Fibroblast of the aortic adventitia (primary cell): ENCODE measurements at places on chromosomes 5 and 9. TPM values are rescaled to one million over a fixed set of nuclear protein-coding genes. Genes with fewer than 3 reads are reported as not detected.

GRCh38 chr5:151931260-151931659, 6.6 kb upstream of the GLRA1 start:
- no peak for DNase-seq

GRCh38 chr9:72092820-72093219, 32.4 kb upstream of the C9orf57 start:
- no peak for DNase-seq

DNA sequence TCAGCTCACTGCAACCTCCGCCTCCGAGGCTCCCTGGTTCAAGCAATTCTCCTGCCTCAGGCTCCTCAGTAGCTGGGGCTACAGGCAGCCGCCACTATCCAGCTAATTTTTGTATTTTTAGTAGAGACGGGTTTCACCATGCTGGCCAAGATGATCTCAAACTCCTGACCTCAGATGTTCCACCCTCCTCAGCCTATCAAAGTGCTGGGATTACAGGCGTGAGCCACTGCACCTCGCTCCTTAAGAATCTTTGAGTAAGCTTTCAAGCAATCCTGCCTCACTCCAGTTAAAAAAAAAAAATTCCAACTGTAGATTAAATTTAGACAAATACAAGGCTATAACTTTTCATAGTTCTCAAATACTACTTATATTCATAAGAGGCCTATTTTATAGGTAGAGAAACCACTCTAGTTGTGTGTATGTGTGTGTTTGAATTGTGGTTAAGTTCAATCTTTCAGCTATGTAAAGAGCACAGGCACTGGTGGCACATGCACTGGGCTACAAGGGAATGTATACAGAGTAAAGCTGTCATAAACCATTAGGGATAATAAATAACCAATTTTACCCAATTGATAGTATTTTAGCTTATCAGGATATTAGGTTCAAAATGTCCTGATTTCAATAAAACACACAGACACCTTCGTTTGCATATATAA, 50.6 kb upstream of the RAPGEF6 start:
- no peak for DNase-seq

DNA sequence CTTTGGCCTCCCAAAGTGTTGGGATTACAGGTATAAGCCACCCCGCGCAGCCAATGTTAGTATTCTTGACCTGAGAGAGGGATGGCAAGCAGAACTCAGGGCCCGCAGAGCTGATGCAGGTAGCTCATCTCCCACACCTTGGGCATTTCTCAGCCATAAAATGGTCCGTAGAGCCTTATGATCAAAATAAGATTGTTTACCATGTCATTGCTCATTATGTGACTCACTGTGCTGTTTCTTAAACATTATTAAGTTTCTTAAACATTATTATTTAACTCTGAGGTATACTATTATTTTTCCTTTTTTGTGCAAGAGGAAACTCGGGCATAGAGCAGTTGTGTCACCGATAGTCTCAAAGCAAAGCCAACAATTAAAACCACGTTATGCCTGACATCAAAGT, 42.4 kb upstream of the POU4F3 start:
- DNase-seq, result no peak

OBP2B gene
- total RNA-seq, result not detected in 2 replicates

RNF183 gene
- not detected in 2 replicates for total RNA-seq

GNA14 gene
- total RNA-seq, result 1.5 and 6.1 TPM in 2 replicates

RASA1 gene
- total RNA-seq, result 31.0 and 46.2 TPM in 2 replicates

PCDHGA5 gene
- total RNA-seq, result 1.7 and 3.5 TPM in 2 replicates

TARS1 gene
- 328 and 432 TPM in 2 replicates for total RNA-seq
